ENCODE measurements at places on chromosomes 6 and 20. TPM values are rescaled to one million over a fixed set of nuclear protein-coding genes. Genes with fewer than 3 reads are reported as not detected.

The HS3ST5 gene
- not detected for total RNA-seq

The MUCL3 gene
- not detected for total RNA-seq

The NKAPL gene
- 0.20 TPM for total RNA-seq

The KCNS1 gene
- total RNA-seq: 0.12 TPM

The CD93 gene
- 0.30 TPM for total RNA-seq

The GSTA1 gene
- total RNA-seq: not detected

The EYS gene
- total RNA-seq: not detected

The KIF25 gene
- not detected for total RNA-seq

The NKX2-2 gene
- not detected for total RNA-seq

The EBF4 gene
- 0.36 TPM for total RNA-seq

The PPP1R3G gene
- total RNA-seq: 0.22 TPM

The DNAH8 gene
- 0.03 TPM for total RNA-seq

The FRS3 gene
- 4.6 TPM for total RNA-seq

The GDAP1L1 gene
- total RNA-seq: not detected

The MLN gene
- total RNA-seq: not detected

The LKAAEAR1 gene
- total RNA-seq: 0.31 TPM

The HLA-DOB gene
- 2.2 TPM for total RNA-seq

The ULBP3 gene
- 1.7 TPM for total RNA-seq

The RRAGD gene
- 10.8 TPM for total RNA-seq

The NDUFAF4 gene
- 31.9 TPM for total RNA-seq

The OR12D2 gene
- not detected for total RNA-seq

The PTK6 gene
- 0.50 TPM for total RNA-seq

The ENTPD6 gene
- total RNA-seq: 59.0 TPM

The CLPSL2 gene
- not detected for total RNA-seq

The BFSP1 gene
- total RNA-seq: 0.53 TPM

The RPS6KA2 gene
- 5.2 TPM for total RNA-seq

The SLC2A10 gene
- total RNA-seq: not detected

The WFDC2 gene
- not detected for total RNA-seq

The SUMO4 gene
- 7.4 TPM for total RNA-seq

The MATN4 gene
- total RNA-seq: not detected

The APMAP gene
- 40.3 TPM for total RNA-seq

The CD40 gene
- total RNA-seq: 0.82 TPM

The ADGRF4 gene
- not detected for total RNA-seq

The C20orf144 gene
- total RNA-seq: 0.18 TPM

The ABHD16B gene
- not detected for total RNA-seq

The FNDC11 gene
- total RNA-seq: 0.50 TPM

The NCOA5 gene
- 28.3 TPM for total RNA-seq

The GGTLC1 gene
- total RNA-seq: not detected

The SCUBE3 gene
- not detected for total RNA-seq

The LMBRD1 gene
- 32.2 TPM for total RNA-seq

The CTAGE9 gene
- not detected for total RNA-seq

The OLIG3 gene
- total RNA-seq: not detected

The VSTM2L gene
- total RNA-seq: not detected
